ENCODE measurements at places on chromosomes 2 and 18. TPM values are rescaled to one million over a fixed set of nuclear protein-coding genes. Genes with fewer than 3 reads are reported as not detected.

Gene SEMA4C
- 12.4 TPM for total RNA-seq

Gene CYP26B1
- total RNA-seq = not detected

Gene LIPG
- 0.27 TPM for total RNA-seq

Gene PMAIP1
- total RNA-seq = 92.8 TPM

Gene DLX2
- total RNA-seq = not detected

Gene CYP27C1
- not detected for total RNA-seq

Gene CFAP221
- total RNA-seq = not detected

Data from activated CD8-positive, alpha-beta T cell treated with anti-CD3 and anti-CD28 coated beads for 36 hours (primary cell).